SK-N-SH (cell line): ENCODE measurements at places on chromosomes 7 and 10.

DNA sequence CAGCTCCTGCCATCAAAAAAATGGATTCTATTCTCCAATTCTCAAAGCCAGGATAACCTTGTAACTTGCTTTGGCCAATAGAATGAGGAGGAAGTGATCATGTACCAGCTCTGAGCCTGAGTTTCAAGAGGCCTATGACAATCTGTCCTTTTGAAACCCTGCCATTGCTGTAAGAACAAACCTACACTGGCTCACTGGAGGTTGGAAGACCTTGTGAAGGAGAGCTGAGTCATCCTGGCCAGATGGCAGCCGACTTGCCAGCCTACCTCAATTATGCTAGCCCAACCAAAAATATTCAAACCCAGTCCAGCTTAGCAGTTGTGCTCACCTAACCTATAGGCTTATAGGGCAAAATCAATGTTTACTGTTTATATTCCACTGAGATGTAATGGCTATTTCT, 93.0 kb downstream of the HGF start:
- no peak overlapping the region for H3K27ac ChIP-seq
- no peaks in the 10 kb centered on the region for H3K27me3 ChIP-seq
- no peak for DNase-seq

- no peaks in the 10 kb centered on the region for H3K27me3 ChIP-seq
- no peak for DNase-seq
- H3K27ac ChIP-seq, result no peak overlapping the region
- H3K4me1 ChIP-seq, result no peaks in the 10 kb centered on the region; the same call in 1 of the 2 replicates
- H3K36me3 ChIP-seq, result peaks cover 25% of the 10 kb centered on the region
- H3K4me3 ChIP-seq, result no peak overlapping the region
Observed at GRCh38 chr7:35232994-35233393, 20.9 kb downstream of the TBX20 start.

- no peak for DNase-seq
- H3K36me3 ChIP-seq, result no peaks in the 10 kb centered on the region
- H3K4me1 ChIP-seq, result no peaks in the 10 kb centered on the region
- no peak overlapping the region for H3K27ac ChIP-seq
Observed at GRCh38 chr7:50915621-50916020, 132.9 kb upstream of the GRB10 start.

GRCh38 chr7:116932566-116932965, 20.7 kb upstream of the ST7 start:
- no peak overlapping the region for H3K27ac ChIP-seq
- DNase-seq, result no peak
- no peaks in the 10 kb centered on the region for H3K27me3 ChIP-seq

DNA sequence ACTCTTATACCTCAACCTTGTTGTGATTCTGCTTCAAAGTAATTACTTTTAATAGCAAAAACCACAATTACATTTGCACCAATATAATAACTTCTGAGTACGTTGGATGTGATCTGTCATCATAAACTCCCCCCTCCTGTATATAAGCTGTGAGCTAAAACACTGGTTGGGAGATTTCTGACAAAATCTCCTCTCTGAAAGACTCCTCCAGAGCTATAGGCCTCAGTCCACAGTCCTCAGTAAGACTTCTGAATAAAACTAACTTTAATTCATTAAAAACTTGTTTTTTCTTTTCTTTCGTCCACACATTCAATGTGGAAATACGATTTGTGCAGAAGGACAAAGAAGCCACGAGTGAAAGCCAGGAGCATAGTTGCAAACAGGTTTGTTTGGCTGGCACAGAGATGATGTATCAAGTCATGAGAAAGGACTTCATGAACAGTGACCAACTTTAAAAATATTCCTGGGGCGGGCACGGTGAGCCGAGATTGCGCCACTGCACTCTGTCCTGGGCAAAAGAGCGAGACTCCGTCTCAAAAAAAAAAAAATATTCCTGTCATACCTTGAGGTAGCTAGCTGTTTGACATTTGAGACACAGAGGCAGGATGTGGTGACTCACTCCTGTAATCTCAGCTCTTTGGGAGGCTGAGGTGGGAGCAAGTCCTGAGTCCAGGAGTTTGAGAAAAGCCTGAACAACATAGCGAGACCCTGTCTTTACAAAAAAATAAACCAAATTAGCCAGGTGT, 91.1 kb upstream of the ARHGAP21 start:
- no peaks in the 10 kb centered on the region for H3K36me3 ChIP-seq
- DNase-seq, result no peak
- H3K27ac ChIP-seq, result no peak overlapping the region
- H3K4me1 ChIP-seq, result 0 out of 2 replicates have a peak, but pooled peaks cover 6% of the 10 kb centered on the region

GRCh38 chr7:17721736-17722285, 218.5 kb downstream of the SNX13 start:
- no peaks in the 10 kb centered on the region for H3K4me1 ChIP-seq
- no peak for DNase-seq
- H3K27ac ChIP-seq, result no peak overlapping the region
- no peaks in the 10 kb centered on the region for H3K36me3 ChIP-seq
- H3K27me3 ChIP-seq, result peaks cover 19% of the 10 kb centered on the region; the same call in 1 of the 2 replicates

DNA sequence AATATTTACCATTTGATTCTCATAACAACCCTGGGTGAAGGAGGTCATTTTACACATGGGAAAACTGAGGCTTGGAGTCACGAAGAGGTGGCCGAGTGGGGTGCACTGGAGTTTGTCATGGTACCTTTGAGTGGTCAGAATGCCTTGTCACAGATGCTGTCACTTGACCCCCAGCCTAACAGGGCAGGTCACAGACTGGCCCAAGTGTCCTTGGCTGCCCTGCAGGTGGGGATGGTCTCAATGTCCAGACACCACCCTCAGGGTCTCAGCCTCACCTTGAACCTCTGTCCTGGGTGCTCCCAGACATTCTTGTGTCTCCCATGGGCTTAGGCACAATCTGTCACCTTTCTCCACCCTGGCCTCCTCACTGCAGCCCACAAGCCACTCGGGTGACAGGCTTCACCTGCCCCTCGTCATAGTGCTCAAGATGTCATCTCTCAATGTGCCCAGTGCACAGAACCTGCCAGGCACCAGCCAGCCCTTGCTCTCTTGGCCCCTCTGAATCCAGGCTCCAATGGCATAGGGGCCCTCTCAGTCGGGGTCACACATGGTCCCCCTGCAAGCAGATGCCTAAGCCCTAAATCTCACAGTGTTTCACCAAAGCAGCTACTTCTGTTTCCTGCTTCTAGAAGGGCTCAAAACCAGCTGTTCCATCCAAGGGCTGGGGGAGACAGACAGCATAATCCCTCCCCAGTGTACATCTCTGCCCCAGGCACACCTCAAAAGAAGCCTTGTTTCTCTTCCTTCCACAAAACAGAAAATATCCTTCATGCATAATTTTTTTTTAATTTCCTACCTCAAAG, 76.8 kb upstream of the NANOS1 start:
- no peak for DNase-seq
- no peaks in the 10 kb centered on the region for H3K36me3 ChIP-seq
- H3K4me3 ChIP-seq, result no peak overlapping the region
- no peak overlapping the region for H3K27ac ChIP-seq
- no peaks in the 10 kb centered on the region; the same call in 1 of the 2 replicates for H3K27me3 ChIP-seq
- H3K4me1 ChIP-seq, result peaks cover 8% of the 10 kb centered on the region; the same call in 1 of the 2 replicates

DNA sequence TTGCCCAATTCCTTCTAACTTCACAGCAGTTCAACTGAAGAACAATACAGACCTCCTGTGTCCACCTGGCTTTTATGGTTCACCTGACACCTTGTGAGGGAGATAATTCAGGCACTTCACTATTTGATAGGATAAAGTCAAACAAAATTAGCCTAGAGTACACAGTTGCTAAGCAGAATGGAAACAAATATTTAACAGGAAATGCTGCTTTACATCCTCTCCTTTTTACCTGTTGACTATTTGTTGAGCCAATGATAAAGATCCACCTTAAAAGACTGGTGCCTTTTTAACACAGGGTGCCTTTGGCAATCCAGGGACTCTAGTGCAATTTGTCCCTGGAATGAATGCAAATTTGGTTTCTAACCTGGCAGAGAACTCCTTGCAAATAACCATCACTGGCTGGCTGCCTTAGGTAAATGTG, 39.8 kb downstream of the ITPRID1 start:
- H3K36me3 ChIP-seq, result no peaks in the 10 kb centered on the region
- DNase-seq, result no peak
- H3K27me3 ChIP-seq, result no peaks in the 10 kb centered on the region; the same call in 1 of the 2 replicates
- no peak overlapping the region for H3K4me3 ChIP-seq
- H3K27ac ChIP-seq, result no peak overlapping the region

GRCh38 chr10:118107040-118107439, 60.3 kb upstream of the RAB11FIP2 start:
- DNase-seq, result no peak
- no peak overlapping the region for H3K4me3 ChIP-seq
- no peaks in the 10 kb centered on the region for H3K4me1 ChIP-seq
- H3K36me3 ChIP-seq, result no peaks in the 10 kb centered on the region

GRCh38 chr10:6148908-6149307, 53.8 kb upstream of the PFKFB3 start:
- H3K4me1 ChIP-seq, result no peaks in the 10 kb centered on the region; the same call in 1 of the 2 replicates
- no peak overlapping the region for H3K27ac ChIP-seq
- no peak for DNase-seq
- H3K36me3 ChIP-seq, result no peaks in the 10 kb centered on the region
- H3K27me3 ChIP-seq, result no peaks in the 10 kb centered on the region

GRCh38 chr10:133158437-133158755, 1.6 kb upstream of the KNDC1 start:
- DNase-seq, result no peak
- H3K36me3 ChIP-seq, result no peaks in the 10 kb centered on the region
- 0 out of 2 replicates have a peak, but pooled peaks cover 5% of the 10 kb centered on the region for H3K27me3 ChIP-seq
- H3K27ac ChIP-seq, result no peak overlapping the region

DNA sequence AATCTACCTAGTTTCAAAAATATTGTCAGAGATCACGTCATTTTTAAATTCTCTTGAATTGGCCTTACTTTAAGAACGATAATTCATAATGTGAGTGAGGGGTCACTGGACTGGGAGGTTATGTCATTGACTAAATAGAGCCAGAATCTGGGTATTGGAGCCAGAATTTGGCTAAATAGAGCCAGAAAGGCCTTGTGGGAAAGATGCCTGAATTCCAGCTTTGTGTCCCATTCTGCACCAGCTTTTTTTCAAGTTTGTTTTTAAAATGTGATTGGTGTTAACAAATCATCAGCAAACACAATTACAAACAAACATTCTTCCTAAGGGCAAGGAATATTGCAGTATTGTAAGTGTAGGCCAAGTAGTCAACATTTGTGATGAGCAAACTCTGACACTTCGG, 233.2 kb upstream of the PRKCQ start:
- no peaks in the 10 kb centered on the region for H3K4me1 ChIP-seq
- no peak overlapping the region for H3K4me3 ChIP-seq
- no peaks in the 10 kb centered on the region for H3K36me3 ChIP-seq
- no peaks in the 10 kb centered on the region; the same call in 1 of the 2 replicates for H3K27me3 ChIP-seq

- DNase-seq, result no peak
- peaks cover 8% of the 10 kb centered on the region; the same call in 1 of the 2 replicates for H3K27me3 ChIP-seq
- no peak overlapping the region for H3K4me3 ChIP-seq
- no peak overlapping the region for H3K27ac ChIP-seq
- no peaks in the 10 kb centered on the region for H3K36me3 ChIP-seq
Observed at GRCh38 chr7:50805447-50806125, 22.9 kb upstream of the GRB10 start.

GRCh38 chr10:129788215-129788614, 175.9 kb downstream of the EBF3 start:
- DNase-seq, result no peak
- no peaks in the 10 kb centered on the region for H3K27me3 ChIP-seq
- H3K27ac ChIP-seq, result no peak overlapping the region
- no peak overlapping the region for H3K4me3 ChIP-seq
- H3K36me3 ChIP-seq, result no peaks in the 10 kb centered on the region

GRCh38 chr10:30384701-30385201, 35.7 kb upstream of the MTPAP start:
- DNase-seq, result peak; percentile 68
- peaks cover 7% of the 10 kb centered on the region; the same call in 1 of the 2 replicates for H3K4me1 ChIP-seq
- no peak overlapping the region; the same call in 1 of the 2 replicates for H3K4me3 ChIP-seq
- H3K27ac ChIP-seq, result no peak overlapping the region

DNA sequence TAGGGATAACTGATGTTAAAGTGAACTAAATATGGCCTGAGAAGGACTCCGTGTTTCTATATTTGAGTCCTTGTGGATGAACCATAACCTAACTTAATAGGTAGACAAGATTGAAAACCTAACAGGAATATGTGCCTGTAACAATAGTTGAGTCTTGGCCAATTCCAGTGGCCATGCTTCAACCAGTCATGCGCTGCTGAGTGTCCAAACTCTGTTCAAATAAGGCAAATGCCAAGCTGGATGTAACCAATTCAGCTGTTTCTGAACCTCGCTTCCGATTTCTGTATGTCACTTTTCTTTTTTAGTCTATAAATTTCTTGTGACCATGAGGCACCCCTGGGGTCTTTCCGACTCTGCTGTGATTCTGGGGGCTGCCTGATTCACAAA, 608.2 kb downstream of the GALNT17 start:
- H3K4me3 ChIP-seq, result no peak overlapping the region
- no peak overlapping the region for H3K27ac ChIP-seq
- no peaks in the 10 kb centered on the region for H3K36me3 ChIP-seq
- no peaks in the 10 kb centered on the region for H3K4me1 ChIP-seq

DNA sequence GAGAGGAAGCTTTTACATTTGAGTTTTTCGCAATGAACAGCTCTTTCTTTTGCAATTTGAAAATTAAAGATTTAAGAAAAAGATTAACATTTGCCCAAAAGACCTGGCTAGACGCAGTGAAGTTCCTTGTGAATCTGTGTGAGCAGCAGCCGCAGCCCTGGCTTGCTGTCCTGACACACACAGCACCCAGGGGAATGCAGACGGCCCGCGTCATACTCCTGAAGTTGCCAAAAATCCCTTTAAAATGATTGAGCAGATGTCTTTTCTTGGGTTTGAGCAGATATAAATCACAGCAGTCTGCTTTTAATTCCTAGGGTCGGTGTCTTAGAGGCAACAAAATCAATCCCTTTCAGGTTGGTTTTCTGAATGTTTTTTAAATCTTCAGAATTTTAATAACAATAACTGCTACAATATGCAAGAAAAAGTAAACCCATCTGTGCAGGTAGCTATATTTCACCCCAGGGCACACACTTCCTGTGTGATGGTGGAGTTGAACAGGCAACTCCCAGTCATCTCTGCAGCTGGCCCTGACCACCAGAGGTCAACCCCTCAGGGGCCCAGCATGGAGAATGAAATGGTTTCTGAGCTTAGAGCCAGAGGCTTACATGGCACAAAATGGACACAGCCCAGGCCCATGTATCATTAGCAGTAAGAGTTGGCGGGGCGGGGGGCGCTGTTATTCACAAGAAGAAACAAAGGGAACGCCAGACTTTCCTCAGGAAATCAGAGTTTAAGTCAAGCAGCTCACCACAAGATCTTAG, 32.2 kb upstream of the TRIL start:
- peak overlapping the region; percentile 51; the same call in 1 of the 2 replicates for H3K27ac ChIP-seq
- no peaks in the 10 kb centered on the region for H3K27me3 ChIP-seq
- H3K36me3 ChIP-seq, result no peaks in the 10 kb centered on the region
- peaks cover 38% of the 10 kb centered on the region for H3K4me1 ChIP-seq
- DNase-seq, result peak; percentile 22

DNA sequence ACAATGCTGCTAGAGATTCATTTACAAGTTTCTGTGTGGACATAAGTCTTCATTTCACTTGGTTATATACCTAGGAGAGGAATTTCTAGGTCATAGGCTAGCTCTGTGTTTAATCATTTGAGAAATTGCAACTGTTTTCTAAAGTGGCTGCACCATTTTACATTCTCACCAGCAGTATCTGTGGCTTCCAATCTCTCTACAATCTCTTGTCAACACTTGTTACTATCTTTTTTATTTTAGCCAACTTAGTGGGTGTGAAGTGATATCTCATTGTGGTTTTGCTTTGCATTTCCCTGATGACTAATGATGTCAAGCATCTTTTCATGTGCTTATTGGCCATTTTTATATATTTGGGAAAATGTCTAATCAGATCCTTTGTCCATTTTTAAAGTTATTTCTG, 53.0 kb upstream of the DRGX start:
- peaks cover 6% of the 10 kb centered on the region; the same call in 1 of the 2 replicates for H3K36me3 ChIP-seq
- H3K27ac ChIP-seq, result no peak overlapping the region
- no peaks in the 10 kb centered on the region for H3K4me1 ChIP-seq
- DNase-seq, result no peak
- no peak overlapping the region for H3K4me3 ChIP-seq
- no peaks in the 10 kb centered on the region for H3K27me3 ChIP-seq
